ENCODE measurements at places on chromosomes 16 and 17. TPM values are rescaled to one million over a fixed set of nuclear protein-coding genes. Genes with fewer than 3 reads are reported as not detected.
A peak's percentile ranks its signal among the peaks of the same experiment; 100 is the strongest.

Gene RUNDC3A
- 6.1 TPM for total RNA-seq

Gene RAMP2
- total RNA-seq, result 12.0 TPM

Gene RAB37
- total RNA-seq, result 5.5 TPM

Gene LRRC46
- total RNA-seq, result not detected

Gene TVP23A
- 3.1 TPM for total RNA-seq

Gene DHRS11
- total RNA-seq, result 25.1 TPM

Gene CHST4
- total RNA-seq, result 12.1 TPM

Gene FBXO39
- total RNA-seq, result 0.22 TPM

DNA sequence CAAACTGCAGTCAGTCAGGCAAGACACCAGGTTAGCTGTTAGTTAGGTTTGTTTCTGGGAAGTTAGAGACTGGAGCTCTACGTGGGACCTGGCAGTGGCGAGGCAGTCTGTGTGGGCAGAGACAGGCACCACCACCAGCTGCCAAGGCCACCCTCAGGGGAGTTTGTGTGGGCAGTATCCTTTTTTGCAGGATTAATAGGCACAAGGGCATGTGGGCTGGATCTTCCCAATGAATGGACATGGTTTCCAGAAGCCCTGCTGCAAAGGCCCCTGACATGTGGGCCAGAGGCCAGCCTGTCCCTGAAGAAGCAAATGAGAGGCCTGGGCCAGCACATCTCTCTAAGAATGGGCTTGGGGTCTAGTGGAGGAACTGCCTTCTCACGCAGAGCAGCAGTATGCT lies 19.2 kb upstream of the SREBF1 start:
- DNase-seq, result no peak

DNA sequence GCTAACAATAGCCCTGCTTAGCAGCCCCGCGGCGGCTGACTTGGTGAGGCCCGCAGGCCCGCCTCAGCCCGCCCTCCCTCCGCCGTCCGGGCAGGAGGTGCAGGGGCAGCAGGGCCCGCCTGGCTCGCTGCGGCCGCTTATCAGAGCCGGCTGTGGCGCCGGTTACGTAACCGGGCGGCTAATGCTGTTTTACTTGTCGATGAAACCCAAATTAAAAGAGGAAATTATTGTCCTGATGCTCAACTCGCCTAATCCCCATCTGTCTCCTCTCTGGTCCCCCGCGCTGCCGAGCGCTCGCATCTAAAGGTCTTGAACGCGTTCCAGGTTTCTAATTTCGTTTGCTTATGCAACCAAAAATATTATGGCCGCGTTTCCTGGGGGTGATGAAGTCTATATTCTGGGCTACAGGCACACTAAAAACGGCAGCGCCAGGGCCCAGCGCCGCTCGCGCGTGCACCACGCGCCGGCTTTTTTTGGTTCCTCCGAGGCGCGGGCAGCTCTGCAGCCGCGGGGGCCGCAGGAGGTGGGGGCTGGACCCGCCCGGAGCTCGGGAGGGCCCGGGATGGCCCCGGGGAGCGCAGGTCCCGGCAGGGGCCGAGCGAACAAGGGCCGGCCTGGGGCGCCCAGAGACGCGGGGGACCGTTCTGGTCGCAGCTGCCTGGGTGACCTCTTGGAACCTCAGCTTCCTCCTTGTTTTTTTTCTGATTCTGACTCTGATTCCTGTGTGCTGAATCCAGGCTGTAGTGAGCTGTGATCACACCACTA lies 65.2 kb upstream of the TOB1 start:
- peak; percentile 77 for DNase-seq

- DNase-seq, result no peak
Measured at GRCh38 chr17:36106493-36106835, 2.8 kb downstream of the CCL4 start.

GRCh38 chr16:4613636-4614570 lies 785 bp downstream of the UBALD1 start:
- DNase-seq, result no peak

DNA sequence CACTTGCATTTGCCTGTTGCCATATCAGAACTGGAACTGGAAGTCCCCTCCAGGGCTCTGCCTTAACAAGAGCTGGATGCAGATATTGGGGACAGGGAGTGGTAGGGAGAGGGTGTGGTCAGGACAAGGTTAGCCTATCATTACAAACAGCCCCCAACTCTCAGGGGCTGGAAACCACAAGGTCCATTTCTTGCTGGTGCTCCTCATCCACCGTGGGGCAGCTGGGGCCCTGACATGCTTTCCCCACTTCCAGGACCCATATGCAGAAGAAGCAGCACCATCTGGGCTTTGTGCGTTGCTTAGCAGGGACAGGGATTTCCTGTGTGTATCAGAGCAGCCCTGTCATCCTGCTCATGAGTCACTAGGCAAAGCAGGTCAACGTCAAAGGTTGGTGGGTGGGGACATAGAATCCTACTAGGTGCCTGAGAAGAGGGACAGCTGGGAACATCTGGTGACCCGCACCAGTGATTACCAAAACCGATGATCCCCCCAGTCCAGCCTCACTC lies 26.9 kb downstream of the RGS9 start:
- no peak for DNase-seq

- no peak for DNase-seq
Measured at GRCh38 chr17:65109990-65110680, 27.0 kb upstream of the RGS9 start.

GRCh38 chr17:19237389-19238166 lies 412 bp downstream of the EPN2 start:
- peak; percentile 84 for DNase-seq

DNA sequence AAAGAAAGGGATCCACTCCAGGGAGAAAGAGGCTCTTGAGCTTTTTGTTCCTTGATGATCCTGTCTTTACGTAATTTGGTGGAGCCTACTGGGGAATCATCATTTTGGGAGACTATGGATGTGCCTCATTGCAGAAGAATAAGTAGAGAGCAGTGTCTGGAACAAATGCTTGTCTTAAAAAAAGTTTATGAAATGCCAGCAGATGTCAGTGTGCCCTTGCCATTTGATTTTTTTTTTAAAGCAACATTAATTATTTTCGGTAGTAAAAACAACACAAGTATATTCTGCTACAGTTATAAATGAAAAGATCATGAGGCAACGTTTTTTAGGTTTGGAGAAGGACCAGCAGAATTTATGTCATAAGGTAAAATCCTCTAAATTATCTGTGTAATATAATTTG lies 934.8 kb upstream of the EEF2KMT start:
- DNase-seq, result no peak

DNA sequence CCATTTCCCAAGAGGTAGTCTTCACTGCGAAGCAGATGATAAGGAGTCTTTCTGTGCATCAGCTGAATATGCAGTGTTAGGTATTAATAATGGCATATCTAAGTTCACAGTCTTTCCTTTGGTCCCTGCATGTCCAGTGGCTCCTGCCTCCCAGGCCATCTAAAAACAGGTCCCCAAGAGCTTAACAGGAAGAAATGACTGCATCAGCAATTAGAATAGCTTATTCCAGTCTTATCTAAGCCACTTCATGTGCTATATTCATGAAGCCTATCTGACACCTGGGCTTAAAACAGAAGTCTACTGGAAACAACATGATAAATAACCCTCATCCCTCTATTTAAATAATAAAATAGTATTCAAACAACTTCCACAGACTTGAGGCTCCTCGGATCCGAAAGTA lies 346.1 kb upstream of the ERCC4 start:
- DNase-seq, result no peak

DNA sequence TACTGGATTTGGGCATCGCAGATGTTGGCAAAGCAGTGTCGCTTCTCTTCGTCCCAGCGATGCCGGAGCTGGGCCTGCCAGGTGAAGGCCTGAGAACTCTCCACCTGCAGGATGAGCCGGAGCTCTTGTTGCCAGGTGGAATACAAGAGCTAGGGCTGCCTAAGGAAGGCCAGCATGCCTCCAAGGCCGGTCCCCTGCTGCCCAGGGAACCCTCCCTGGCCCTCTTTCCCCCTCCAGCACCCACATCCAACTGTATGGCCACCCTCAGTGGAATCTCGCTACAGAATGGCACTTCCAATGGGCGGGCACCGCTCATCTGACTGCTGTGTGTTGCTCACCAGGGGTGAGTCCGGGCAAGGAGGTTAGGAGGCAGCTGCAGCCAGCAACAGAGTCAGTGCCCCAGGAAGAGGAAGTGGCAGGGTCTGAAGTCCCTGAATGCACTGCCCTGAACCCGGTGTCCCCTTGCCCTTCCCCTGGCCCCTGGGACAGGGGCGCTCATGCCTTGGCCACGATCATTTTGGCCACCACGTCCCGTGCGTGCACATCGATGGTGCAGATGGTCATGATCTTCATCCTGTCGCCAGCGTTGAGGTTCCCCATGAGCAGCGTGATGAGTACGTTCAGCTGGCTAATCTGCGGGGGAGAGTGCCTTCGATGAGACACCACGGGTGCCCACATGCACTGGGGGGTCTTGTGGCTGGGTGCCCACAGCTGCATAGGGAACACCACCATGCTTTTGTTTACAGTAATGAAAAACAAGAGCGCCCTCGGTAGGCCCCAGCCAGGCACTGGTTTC lies 75.8 kb downstream of the DNAH17 start:
- no peak for DNase-seq

DNA sequence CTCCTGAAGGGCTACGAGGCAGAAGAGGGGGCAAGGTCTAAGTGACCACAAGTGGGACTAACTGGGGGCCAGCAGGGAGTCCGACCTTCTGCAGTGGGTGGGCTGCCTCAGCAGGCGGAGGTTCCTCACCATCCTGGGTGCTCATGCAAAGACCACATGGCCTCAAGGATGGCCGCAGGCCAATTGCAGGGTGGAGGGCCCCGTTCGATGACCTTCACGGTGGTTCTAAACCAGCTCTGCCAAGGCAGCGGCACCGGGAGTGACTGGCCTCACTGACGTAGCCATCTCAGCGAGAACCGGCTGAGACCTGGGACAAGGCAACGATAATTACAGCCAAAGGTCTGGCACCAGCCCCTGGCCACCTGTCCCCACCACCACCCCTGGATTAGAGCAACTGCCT lies 5.7 kb downstream of the SMIM5 start:
- DNase-seq, result no peak

DNA sequence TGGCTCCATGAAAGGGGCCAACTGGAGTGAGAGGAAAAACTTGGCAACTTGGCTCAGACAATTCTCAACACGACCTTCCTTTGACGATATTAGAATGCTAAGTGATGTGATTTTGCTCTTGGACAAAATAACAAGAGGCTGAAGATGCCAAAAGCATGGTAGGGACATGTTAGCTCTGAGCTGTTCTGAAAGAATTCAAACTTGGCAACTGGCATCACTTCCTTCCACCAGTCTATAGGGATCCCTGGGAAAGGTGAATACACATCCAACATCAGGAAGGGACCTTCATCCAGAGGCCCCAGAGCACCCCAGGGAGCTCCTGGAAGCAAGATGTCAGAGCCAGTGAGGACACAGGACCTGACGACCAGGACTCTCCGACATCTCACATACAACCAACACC lies 4.3 kb downstream of the KRT37 start:
- no peak for DNase-seq

DNA sequence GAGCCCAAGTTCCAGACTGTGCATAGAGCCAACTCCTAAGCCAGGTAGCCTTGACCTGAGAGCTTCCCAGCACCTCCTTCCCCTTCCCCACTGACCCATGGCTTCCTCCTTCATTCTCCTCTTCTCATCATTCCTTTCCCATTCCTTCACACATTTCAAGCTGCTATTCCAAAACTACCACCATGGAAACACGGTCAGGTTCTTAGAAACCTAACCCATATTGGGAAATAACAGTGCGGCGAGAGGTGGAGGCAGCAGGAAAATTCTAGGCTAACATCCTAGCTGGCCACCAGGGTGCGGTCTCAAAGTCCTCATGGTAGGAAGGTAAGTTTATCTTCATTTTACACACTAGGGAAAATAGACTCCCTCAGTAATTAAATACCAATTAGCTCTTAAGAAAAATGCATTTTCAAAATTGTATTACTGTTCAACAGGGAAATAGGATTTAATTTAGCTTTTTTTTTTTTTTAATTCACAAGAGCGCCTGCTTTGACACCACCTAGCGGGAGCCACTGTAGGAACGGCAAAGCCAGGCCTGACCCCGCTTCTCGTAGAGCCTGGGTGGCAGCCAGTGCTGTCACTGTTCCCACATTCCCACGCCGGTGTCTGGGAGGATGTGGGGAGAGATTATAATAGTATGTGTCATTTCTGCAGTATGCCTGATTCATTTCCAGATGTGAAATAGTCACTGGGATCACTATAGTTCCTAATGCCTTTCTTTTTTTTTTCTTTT lies 14.0 kb upstream of the SPHK1 start:
- no peak for DNase-seq

DNA sequence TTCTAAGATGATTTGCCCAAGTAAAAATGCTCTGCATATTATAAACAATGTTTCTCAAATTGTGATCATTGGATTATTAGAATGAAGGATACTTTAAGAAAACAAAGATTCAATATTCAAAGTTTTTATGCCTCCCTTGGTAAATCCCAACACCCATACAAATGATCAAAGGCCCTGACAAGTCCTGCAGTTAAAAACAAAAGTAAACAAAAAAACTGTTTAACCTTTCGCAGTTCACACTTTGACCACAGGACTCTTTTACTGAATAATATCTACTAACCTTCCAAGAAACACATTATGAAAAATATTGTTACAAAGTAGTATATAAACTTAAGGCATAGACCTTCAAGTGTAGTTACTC lies 365.9 kb upstream of the ZFHX3 start:
- no peak for DNase-seq

DNA sequence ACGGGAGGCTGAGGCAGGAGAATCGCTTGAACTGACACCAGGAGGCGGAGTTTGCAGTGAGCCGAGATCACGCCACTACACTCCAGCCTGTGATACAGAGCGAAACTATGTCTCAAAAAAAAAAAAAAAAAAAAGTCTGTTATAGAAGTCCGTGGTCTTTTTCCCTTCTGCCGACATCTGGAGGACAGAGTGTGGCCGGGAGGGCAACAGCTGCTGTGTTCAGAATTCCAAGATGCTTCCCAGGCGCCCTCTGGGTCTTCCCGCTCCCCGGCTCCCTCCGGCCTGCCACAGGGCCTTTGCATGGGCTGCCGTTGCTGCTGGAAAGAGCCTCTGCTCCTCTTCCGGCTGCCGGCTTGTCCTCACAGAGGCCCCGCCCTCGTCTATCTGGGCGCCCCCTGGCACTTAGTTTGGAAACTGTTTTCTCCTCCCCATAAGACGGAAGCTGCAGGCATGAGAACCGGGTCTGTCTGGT lies 2.4 kb upstream of the CACNA1H start:
- no peak for DNase-seq

DNA sequence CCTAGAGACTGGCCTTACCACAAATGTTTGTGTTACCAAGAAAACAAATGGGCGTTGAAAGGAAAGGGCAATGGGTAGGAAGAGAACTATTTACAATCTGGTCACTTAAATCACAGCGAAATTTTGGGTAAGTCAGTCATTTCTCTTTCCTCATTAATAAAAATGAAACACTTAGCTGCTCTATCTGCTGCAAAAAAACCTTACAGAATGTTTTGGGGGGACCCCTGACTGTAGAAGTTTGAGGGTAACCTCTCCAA lies 742 bp upstream of the NUTF2 start:
- DNase-seq, result no peak
